A549 treated with AZD2906 at 1 μM for 4 hours (cell line): ENCODE measurements at places on chromosomes 13 and 19. TPM values are rescaled to one million over a fixed set of nuclear protein-coding genes. Genes with fewer than 3 reads are reported as not detected.

OR4F17 gene
- not detected in 5 replicates for total RNA-seq

SLC10A2 gene
- total RNA-seq, result not detected in 5 replicates

IZUMO2 gene
- not detected in 5 replicates for total RNA-seq

PRR36 gene
- total RNA-seq, result 0.28 to 0.51 TPM (median 0.39 TPM) in 5 replicates

IFNL1 gene
- total RNA-seq, result 0.11 TPM in 1 of 5 replicates, not detected in the others

SIGLEC6 gene
- total RNA-seq, result not detected in 5 replicates

ZNF146 gene
- 104 to 170 TPM (median 114 TPM) in 5 replicates for total RNA-seq

ZNF880 gene
- 0.63 to 1.5 TPM (median 0.81 TPM) in 5 replicates for total RNA-seq

TMEM221 gene
- 0.31 to 0.71 TPM (median 0.64 TPM) in 5 replicates for total RNA-seq

DHDH gene
- 0.87 to 1.6 TPM (median 1.3 TPM) in 5 replicates for total RNA-seq

ITM2B gene
- 114 to 147 TPM (median 135 TPM) in 5 replicates for total RNA-seq

RAB3A gene
- 0.46 to 0.72 TPM (median 0.55 TPM) in 5 replicates for total RNA-seq

KCTD15 gene
- 39.8 to 57.2 TPM (median 54.5 TPM) in 5 replicates for total RNA-seq

HCST gene
- total RNA-seq, result 0.29 to 0.75 TPM (median 0.53 TPM) in 4 of 5 replicates, not detected in the other

ZNF541 gene
- 0.03 to 0.06 TPM (median 0.05 TPM) in 4 of 5 replicates, not detected in the other for total RNA-seq

SOX1 gene
- not detected in 5 replicates for total RNA-seq

PLK5 gene
- total RNA-seq, result 0.03 TPM in 1 of 5 replicates, not detected in the others

COX7A1 gene
- total RNA-seq, result not detected in 5 replicates

CACTIN gene
- 11.5 to 18.5 TPM (median 17.9 TPM) in 5 replicates for total RNA-seq

CD22 gene
- 0.71 to 1.6 TPM (median 0.89 TPM) in 5 replicates for total RNA-seq

C1QTNF9B gene
- 0.05 TPM in 1 of 5 replicates, not detected in the others for total RNA-seq

MCEMP1 gene
- not detected in 5 replicates for total RNA-seq

ANKLE1 gene
- 0.11 to 0.48 TPM (median 0.47 TPM) in 5 replicates for total RNA-seq

LYPD3 gene
- 0.15 to 0.42 TPM (median 0.22 TPM) in 5 replicates for total RNA-seq

ZNF383 gene
- 6.1 to 7.7 TPM (median 6.4 TPM) in 5 replicates for total RNA-seq

NUMBL gene
- 63.3 to 78.9 TPM (median 77.9 TPM) in 5 replicates for total RNA-seq

PLIN4 gene
- total RNA-seq, result 0.09 to 0.15 TPM (median 0.12 TPM) in 5 replicates

ZNF491 gene
- total RNA-seq, result not detected in 5 replicates

IGFL1 gene
- 1.0 to 2.3 TPM (median 1.9 TPM) in 5 replicates for total RNA-seq

NRTN gene
- 1.2 to 1.6 TPM (median 1.3 TPM) in 5 replicates for total RNA-seq

CILP2 gene
- total RNA-seq, result 0.14 to 0.32 TPM (median 0.19 TPM) in 5 replicates

PGLYRP1 gene
- total RNA-seq, result not detected in 5 replicates

ZNF420 gene
- 3.9 to 5.5 TPM (median 4.5 TPM) in 5 replicates for total RNA-seq

CRX gene
- not detected in 5 replicates for total RNA-seq

ERICH6B gene
- not detected in 5 replicates for total RNA-seq
